ENCODE measurements at places on chromosomes 7 and 10. TPM values are rescaled to one million over a fixed set of nuclear protein-coding genes. Genes with fewer than 3 reads are reported as not detected.

TEX47 gene
- not detected for total RNA-seq

EZH2 gene
- 14.1 TPM for total RNA-seq

AKR1B15 gene
- total RNA-seq: not detected

EDRF1 gene
- 17.7 TPM for total RNA-seq

ZNF804B gene
- total RNA-seq: not detected

SPDYE2B gene
- total RNA-seq: not detected

FBXL13 gene
- 4.5 TPM for total RNA-seq

ST8SIA6 gene
- total RNA-seq: not detected

PLEKHS1 gene
- not detected for total RNA-seq

ARID5B gene
- 95.3 TPM for total RNA-seq

MEPCE gene
- 30.6 TPM for total RNA-seq

MINPP1 gene
- 19.5 TPM for total RNA-seq

COL13A1 gene
- 14.8 TPM for total RNA-seq

AUTS2 gene
- total RNA-seq: 4.6 TPM

SLC26A3 gene
- not detected for total RNA-seq

TRDMT1 gene
- 7.1 TPM for total RNA-seq
